Effector memory CD8-positive, alpha-beta T cell (primary cell): ENCODE measurements at places on chromosomes 6 and 20.

- H3K36me3 ChIP-seq, result no peaks in the 10 kb centered on the region
- H3K4me1 ChIP-seq, result no peaks in the 10 kb centered on the region
- H3K27me3 ChIP-seq, result peaks cover 36% of the 10 kb centered on the region
- H3K4me3 ChIP-seq, result no peak overlapping the region
Observed at GRCh38 chr20:4233520-4233919, 218.2 kb upstream of the RNF24 start.

- no peak for DNase-seq
- peak overlapping the region; percentile 63 for H3K27ac ChIP-seq
- H3K36me3 ChIP-seq, result peaks cover 86% of the 10 kb centered on the region
- H3K4me1 ChIP-seq, result peaks cover 63% of the 10 kb centered on the region
Observed at GRCh38 chr6:16136091-16136490, 7.2 kb downstream of the MYLIP start.

- DNase-seq, result no peak
- no peak overlapping the region for H3K27ac ChIP-seq
Observed at GRCh38 chr6:155152211-155153076, 111.4 kb upstream of the CLDN20 start.

DNA sequence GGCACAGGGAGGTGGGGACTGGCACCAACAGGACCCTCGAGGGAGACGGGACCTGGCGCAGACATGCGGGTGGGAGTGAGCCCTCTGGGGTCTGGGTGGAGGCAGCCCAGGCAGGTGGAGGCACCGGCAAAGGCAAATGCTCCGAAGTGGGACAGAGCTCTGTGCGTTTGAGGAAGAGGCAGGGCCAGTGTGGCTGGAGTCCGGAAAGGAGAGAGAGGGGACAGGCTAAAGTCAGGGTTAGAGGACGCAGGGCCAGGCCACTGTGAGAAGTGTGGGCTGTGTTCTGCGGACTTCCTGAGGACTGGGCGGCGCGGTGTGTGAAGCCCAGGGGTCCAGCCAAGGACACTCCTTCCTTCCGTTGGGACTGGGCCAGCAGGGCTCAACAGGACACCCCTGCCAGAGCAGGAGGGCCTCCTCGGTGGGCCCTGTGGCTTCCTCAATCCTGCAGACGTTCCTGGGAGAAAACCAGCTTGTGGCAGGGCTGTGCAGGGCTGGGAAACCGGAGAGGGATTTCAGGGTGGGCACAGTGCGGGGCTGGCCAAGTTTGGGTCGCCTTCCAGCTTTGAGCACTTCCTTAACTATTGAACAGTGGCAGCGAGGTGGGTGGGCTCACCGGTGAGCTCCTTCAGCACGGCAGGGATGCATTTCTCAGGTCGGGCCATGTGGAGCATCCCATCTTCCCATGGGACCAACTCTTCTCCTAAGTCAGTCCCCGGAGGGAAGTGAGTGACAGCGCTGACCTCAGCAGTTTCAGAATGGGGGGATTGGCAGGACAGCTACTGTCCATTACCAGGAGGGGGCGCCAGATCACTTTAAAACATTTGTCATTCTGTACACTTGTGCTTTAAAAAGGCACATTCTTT, 22.5 kb downstream of the MOCS3 start:
- DNase-seq, result peak; percentile 61
- H3K27me3 ChIP-seq, result peaks cover 89% of the 10 kb centered on the region
- peaks cover 6% of the 10 kb centered on the region for H3K4me1 ChIP-seq
- no peak overlapping the region for H3K27ac ChIP-seq
- H3K4me3 ChIP-seq, result no peak overlapping the region

DNA sequence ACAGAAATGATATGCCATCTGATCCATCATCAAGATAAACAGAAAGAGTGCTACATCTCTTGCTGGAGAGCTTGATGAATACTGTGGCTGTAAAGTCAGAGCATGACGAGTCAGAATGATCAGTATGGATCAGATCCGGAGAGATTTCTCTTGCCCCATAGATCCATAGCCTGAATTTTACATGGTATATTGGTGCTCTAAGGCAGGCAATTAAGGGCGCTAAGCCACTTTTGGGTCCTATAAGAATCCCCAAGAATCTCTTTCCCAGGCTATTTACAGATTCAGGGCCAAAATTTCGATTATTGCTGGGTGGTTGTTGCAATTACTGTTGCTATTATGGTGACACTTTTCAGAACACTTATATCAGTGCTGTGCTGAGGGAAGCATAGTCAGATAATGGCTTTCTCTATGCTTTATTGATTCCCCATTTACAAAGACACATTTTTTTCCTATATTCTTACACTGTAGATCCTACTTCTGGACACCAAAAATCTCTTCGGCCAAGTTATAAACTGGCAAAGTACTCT, 94.4 kb downstream of the ADGRB3 start:
- H3K36me3 ChIP-seq, result no peaks in the 10 kb centered on the region
- H3K27me3 ChIP-seq, result no peaks in the 10 kb centered on the region
- no peaks in the 10 kb centered on the region for H3K4me1 ChIP-seq
- no peak for DNase-seq

- peak overlapping the region; percentile 2 for H3K27ac ChIP-seq
- DNase-seq, result no peak
- H3K4me3 ChIP-seq, result no peak overlapping the region
- H3K36me3 ChIP-seq, result peaks cover 4% of the 10 kb centered on the region
- no peaks in the 10 kb centered on the region for H3K27me3 ChIP-seq
- no peaks in the 10 kb centered on the region for H3K4me1 ChIP-seq
Observed at GRCh38 chr20:34907616-34908469, 31.4 kb downstream of the ACSS2 start.

GRCh38 chr20:21713901-21714296, 8.4 kb downstream of the PAX1 start:
- H3K27me3 ChIP-seq, result peaks cover 47% of the 10 kb centered on the region
- H3K27ac ChIP-seq, result no peak overlapping the region
- no peaks in the 10 kb centered on the region for H3K4me1 ChIP-seq
- DNase-seq, result no peak
- no peak overlapping the region for H3K4me3 ChIP-seq

DNA sequence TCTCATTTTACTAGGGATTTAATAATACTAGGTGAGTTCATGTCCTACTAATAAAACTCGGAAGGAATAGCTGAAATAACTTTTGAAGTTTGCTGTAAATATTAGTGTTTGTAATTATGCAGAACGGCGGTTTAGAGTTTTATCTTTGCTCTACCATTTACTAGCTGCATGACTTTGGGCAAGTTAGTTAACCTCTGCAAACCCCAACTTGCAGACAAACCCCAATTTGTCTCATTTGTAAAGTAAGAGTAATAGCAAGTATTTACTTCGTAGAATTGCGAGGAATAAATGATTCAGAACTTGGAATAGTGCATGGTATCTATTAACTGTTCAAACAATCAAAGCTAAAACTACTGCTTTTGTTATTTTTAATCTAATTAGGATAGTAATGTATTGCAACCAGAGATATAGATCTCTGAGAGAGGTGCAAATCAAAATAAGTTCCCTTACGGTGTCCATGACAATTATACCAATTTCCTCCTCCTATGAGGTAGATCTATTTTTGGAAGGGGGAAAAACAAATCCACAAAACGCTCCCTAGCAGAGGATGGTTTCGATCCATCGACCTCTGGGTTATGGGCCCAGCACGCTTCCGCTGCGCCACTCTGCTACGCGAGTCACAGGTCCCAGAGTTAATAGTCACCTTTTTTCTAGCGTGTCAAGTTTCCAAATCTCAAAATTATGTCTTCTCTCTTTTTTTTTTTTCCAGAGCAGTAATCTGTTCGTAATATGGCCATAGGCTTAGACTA, 35.1 kb upstream of the BTN3A2 start:
- peaks cover 32% of the 10 kb centered on the region for H3K4me1 ChIP-seq
- H3K27ac ChIP-seq, result peak overlapping the region; percentile 87
- peak overlapping the region; percentile 82 for H3K4me3 ChIP-seq
- DNase-seq, result peak; percentile 54
- peaks cover 28% of the 10 kb centered on the region for H3K27me3 ChIP-seq

GRCh38 chr6:46606338-46606737, 46.3 kb downstream of the CYP39A1 start:
- H3K4me3 ChIP-seq, result no peak overlapping the region
- no peaks in the 10 kb centered on the region for H3K4me1 ChIP-seq
- H3K36me3 ChIP-seq, result no peaks in the 10 kb centered on the region
- no peak overlapping the region for H3K27ac ChIP-seq
- peaks cover 22% of the 10 kb centered on the region for H3K27me3 ChIP-seq
- DNase-seq, result no peak

DNA sequence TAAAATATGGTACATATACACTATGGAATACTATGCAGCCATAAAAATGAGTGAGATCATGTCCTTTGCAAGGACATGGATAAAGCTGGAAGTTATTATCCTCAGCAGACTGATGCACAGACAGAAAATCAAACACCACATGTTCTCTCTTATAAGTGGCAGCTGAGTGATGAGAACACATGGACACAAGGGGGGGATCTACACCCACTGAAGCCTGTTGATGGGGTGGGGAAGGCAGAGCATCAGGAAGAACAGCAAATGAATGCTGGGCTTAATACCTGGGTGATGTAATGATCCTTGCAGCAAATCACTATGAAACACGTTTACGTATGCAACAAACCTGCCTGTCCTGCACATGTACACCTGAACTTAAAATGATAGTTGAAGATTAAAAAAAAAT, 71.3 kb downstream of the MANEA start:
- DNase-seq, result no peak
- H3K27ac ChIP-seq, result no peak overlapping the region
- no peaks in the 10 kb centered on the region for H3K27me3 ChIP-seq
- H3K4me1 ChIP-seq, result no peaks in the 10 kb centered on the region
- H3K4me3 ChIP-seq, result no peak overlapping the region

DNA sequence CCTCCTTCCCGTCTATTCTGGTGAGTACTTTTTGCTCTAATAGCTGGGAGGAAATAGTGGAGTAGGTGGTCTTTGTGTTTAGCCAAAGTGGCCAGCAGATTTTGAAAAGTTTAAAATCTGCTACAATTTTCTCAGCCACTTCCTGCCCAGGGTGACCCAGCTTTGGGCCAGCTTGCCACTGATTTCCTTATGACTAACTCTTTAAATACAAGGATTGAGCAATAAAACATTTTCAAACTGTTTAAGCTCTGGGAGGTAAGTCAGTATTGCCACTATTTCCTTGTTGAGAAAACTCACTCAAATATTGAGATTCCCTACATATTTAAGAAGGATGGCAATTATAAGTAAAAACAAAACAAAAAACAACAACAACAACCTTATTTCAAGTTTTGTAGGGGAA, 54.5 kb downstream of the TRMT11 start:
- H3K4me3 ChIP-seq, result no peak overlapping the region
- H3K27me3 ChIP-seq, result no peaks in the 10 kb centered on the region
- H3K36me3 ChIP-seq, result peaks cover 27% of the 10 kb centered on the region
- no peak for DNase-seq

- H3K27me3 ChIP-seq, result peaks cover 12% of the 10 kb centered on the region
- H3K36me3 ChIP-seq, result peaks cover 2% of the 10 kb centered on the region
- peaks cover 17% of the 10 kb centered on the region for H3K4me1 ChIP-seq
- no peak overlapping the region for H3K4me3 ChIP-seq
Observed at GRCh38 chr6:63600136-63600535, 27.9 kb downstream of the LOC128125822 start.

DNA sequence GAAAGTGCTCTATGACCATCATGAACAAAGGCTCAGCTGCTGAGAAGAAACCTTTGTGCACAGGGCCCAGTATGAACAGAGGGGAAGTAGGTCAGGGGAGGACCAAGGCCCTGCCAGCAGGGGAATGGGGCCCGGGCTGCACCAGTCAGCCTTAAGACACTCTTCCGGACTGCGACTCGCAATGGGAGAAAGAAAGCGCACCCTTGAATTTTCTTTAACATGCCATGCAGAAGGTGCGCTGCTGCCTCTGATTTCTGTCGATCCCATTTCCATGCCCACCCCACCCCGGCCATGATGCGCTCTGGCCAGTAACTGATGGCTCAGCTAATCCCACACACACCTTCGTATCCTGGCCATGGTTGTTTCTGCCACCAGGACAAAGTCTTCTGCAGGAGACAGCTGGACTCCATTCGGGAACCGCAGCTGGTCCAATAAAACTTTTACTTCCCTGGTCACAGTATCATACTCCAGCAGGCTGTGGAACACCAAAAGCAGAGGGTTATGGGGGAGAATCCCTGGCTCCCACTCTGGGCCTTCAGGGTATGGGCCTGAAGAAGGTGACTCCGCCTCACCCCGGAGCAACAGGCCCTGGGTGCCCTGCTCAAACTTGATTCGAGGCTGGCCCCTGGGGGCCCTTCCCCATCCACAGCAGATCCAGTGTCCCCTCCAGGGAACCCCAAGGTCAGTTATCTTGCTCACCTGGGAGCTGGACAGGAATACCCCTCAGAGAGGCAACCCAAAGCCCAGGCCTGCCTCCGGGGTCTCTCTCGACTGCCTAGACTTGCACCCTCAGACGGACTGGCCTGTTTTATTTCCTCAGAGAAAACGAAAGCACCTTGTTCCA, 20.3 kb downstream of the CST7 start:
- peaks cover 95% of the 10 kb centered on the region for H3K36me3 ChIP-seq
- no peak overlapping the region for H3K4me3 ChIP-seq
- peak overlapping the region; percentile 99 for H3K27ac ChIP-seq
- H3K4me1 ChIP-seq, result peaks cover 39% of the 10 kb centered on the region

DNA sequence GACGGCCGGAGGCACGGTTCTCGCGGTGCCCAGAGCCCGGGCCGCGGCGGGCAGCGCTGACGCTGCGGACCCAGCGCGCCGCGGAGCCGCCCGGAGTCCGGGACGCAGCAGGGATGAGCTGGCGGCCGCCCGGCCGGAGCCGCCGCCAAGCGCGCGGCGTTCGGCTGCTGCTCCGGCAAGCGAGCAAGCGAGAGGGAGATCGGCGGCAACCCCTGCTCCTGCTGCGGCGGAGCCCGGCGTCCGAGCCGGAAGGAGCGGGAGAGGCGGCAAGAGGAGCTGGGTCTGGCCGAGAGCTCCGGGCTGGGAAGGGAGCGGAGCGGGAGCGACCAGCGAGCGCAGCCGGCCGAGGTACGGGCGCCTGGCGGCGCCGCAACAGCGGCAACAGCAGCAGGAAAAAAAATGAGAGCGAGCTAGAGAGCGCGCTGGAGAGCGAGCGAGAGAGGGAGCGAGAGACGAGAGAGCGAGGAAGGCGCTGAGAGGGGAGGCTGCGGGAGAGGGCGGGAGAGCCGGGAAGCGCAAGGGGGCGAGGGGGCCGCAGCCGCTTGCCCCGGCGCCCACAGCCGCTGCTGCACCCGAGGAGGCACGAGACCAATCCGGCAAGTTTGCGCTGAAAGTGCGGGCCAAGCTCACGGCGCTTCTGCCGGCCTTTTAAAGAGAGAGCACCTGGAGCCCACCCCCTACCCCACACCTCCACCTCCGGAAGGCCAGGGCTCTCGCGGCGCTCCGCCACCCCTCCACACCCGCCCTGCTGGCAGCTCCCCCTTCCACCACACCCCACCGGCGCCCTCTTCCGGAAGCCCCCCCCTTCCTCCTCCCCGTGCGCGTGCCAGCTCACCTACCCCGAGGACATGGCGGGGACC, 496 bp downstream of the GRM4 start:
- peak overlapping the region; percentile 78 for H3K4me3 ChIP-seq
- DNase-seq, result peak; percentile 21
- peaks cover 83% of the 10 kb centered on the region for H3K27me3 ChIP-seq
- H3K36me3 ChIP-seq, result no peaks in the 10 kb centered on the region
- peaks cover 15% of the 10 kb centered on the region for H3K4me1 ChIP-seq
- peak overlapping the region; percentile 51 for H3K27ac ChIP-seq

GRCh38 chr6:144123421-144123820, 26.9 kb upstream of the STX11 start:
- H3K27me3 ChIP-seq, result peaks cover 2% of the 10 kb centered on the region
- no peaks in the 10 kb centered on the region for H3K36me3 ChIP-seq
- DNase-seq, result no peak
- no peak overlapping the region for H3K4me3 ChIP-seq
